Activated CD8-positive, alpha-beta memory T cell treated with anti-CD3 and anti-CD28 coated beads for 1 hour (primary cell): ENCODE measurements at places on chromosomes 2 and 18.

DNA sequence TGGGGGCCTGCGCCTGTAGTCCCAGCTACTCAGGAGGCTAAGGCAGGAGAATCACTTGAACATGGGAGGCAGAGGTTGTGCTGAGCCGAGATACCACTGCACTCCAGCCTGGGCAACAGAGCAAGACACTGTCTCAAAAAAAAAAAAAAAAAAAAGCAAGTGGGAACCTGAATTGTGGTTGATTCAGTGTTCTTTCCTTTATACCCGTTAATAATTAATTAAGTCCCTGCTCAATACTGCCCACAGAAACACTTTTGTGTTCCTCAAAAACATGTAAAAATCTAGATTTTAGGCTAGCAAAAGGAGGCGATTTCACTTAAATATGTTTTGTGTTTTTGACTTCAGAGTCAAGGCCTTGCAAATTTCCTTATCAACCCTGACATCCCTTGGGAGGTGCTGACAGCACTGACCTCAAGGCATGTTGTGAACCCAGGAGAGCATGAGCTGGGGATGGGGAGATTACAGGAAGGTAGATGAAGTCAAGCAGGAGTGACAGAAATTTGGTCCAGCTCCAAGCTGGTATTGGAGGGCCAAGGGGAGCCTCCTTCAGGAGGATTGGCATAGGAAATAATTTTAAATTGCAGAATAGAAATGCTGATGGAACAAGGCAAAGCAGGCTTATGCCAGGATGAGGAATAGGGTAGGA is 89.0 kb upstream of the PNPT1 start:
- no peak for DNase-seq

DNA sequence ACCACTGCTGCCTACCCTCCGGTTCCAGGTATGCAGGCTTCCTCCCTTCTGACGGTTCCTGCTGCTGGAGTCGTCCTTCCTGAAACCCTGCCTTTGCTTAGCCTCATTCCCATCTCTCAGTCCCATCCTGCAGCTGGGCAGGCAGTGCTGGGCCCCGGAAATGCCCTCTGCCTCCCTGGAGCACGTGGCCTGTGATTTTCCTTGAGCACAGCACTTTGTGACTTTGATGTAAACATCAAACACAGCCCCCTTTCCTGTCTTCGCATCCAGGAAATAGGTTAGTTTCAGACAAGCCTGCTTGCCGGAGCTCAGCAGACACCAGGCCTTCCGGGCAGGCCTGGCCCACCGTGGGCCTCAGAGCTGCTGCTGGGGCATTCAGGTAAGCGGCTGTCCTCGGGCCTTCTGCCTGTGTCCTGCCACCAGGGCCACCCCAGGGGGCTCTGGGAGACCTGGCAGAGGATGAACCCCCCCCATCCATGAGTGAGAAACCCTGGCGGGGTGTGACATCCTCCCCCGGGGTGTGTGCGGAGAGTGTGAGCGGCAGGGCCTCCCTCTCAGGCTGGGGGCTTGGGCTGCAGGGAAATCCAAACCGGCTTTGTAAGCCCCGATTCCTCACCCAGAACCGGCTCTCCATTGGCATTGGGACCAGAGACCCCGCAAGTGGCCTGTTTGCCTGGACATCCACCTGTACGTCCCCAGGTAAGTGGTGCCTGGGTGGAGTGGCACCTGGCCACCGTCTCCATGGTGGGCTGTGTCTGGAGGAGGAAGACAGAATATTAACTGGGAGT is at the start of gene ZAP70:
TSS of gene ZAP70 (plus strand) at position 281 of the 788 bp plus-strand sequence. CDS start 10,461 bp downstream, outside the sequence.
- no peak for DNase-seq

- no peak for DNase-seq
These were observed 1495.5 kb upstream of the ACVR2A start for GRCh38 chr2:146349334-146349733.

GRCh38 chr2:47798631-47799030 is 15.7 kb downstream of the MSH6 start:
- DNase-seq: no peak

DNA sequence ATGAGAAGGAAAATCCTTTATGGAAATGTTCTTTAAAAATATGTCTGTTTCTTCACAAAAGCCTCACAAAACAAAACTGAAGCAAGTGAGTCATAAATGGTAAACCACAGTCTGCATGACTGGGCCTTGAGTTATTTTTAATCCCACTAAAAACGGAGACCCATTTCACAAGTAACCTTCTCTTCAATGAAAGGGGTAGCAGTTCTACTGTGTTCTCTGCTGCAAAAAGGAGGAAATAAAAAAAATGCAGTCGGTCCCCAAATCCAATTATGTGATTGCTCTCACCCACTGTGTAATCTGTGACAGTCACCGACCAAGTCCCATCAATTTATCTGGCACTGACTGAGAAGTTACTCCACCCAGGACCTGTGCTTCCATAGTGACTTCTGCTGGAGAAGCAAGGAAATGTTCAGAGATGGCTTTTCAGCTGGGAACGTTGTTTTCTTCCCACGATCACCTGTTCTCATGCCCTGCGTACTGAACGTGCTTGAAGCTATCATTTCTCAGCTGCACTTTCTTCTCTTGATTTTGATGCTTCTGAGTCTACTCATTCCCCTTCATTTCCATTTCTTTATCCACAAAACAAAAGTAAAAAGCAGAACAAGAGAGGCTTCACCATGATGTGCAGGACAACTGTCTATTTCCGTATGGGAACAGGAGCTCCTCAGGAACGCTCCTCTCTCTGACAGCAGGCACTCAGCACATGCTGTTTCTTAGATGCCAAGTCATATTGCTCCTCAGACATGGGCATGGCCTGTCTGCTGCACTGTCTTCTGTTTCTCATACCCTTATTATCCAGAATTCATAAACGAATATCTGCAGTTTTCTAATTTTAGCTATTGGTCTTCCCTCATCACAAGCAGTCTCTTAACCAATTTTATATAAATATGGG is 80.0 kb upstream of the TMEM200C start:
- DNase-seq: no peak

- no peak for DNase-seq
These were observed 5.8 kb downstream of the DLX2 start for GRCh38 chr2:172096626-172097547.

DNA sequence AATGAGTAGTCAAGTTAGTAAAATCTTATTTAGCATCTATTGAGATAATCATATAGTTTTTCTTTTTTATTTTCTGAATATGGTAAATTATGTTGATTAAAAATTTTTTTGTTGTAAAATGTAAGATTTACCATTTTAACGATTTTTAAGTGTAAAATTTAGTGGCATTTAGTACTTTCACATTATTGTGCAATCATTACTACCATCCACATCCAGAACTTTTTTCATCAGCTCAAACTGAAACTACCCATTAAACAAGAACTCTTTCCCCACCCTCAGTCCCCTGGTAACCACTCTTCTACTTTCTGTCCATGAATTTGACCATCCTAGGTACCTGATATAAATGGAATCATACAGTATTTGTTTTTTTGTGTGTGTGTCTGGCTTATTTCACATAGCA is 11.1 kb downstream of the RAB3GAP1 start:
- no peak for DNase-seq

GRCh38 chr2:171598713-171599319 is 76.5 kb downstream of the CYBRD1 start:
- DNase-seq: no peak

DNA sequence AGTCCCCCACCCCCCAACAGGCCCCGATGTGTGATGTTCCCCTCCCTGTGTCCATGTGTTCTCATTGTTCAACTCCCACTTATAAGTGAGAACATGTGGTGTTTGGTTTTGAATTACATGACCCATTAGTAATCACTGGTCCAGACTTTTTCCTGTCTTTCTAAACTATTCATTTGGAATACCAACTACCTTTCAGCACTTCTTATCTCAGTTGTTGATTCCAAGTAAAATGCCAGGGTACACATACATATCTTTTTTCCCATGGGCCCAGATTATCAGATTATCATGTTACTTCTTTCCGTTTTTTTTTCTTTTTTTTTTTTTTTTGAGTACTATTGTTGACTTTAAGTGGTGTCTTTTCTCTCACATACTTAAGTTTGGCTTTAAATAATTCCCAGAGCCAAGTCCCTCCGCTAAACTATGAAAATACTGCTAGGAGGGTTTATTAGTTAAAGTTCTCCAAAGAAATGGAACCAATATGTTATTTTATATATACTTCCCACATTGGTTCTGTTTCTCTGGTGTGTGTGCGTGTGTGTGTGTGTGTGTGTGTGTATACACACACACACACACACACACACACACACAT is 389.3 kb downstream of the IRS1 start:
- DNase-seq: no peak

DNA sequence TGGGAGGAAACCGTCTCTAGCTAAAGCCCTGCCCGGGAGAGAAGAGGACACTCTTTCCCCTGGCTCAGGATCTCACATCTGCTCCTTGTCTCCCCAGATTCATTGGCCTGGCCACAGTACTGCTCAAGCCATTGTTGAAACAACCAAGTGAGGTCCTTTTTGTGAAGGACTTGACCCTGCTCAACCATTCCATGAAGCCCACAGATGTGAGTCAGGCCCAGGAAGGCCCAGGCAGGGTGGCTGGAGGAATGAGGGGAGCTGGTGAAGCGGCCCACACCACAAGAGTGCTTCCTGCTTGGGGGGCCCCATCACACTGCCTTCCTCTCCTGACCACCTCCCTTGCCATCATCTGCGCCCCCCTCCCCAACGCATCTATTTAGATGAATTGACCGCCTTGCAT is 5.1 kb downstream of the FER1L5 start:
- DNase-seq: no peak

GRCh38 chr18:56890632-56891031 is 239.5 kb downstream of the WDR7 start:
- no peak for DNase-seq

DNA sequence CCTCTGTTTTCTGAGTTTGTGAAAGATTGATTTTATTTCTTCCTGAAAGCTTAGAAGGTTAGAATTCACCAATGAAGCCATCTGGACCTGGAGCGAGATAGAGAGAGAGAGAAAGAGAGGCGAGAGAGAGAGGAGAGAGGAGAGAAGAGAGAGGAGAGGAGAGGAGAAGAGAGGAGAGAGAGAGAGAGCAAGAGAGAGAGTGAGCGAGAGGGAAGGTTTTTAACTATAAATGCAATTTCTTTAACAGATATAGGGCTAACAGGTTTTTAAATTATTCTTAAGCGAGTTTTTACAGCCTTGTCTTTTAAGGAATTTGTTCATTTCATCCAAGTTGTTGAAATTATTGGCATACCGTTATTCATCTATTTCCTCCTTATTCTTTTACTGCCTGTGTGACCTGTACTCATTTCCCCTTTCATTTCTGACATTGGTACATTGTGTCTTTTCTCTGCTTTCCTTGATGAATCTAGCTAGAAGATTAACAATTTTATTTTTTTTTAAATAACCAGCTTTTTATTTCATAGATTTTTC is 56.1 kb downstream of the BABAM2 start:
- no peak for DNase-seq

- DNase-seq: no peak
These were observed 97.4 kb downstream of the STK39 start for GRCh38 chr2:168149986-168150385.

GRCh38 chr2:238925816-238926521 is 78.1 kb downstream of the TWIST2 start:
- no peak for DNase-seq

DNA sequence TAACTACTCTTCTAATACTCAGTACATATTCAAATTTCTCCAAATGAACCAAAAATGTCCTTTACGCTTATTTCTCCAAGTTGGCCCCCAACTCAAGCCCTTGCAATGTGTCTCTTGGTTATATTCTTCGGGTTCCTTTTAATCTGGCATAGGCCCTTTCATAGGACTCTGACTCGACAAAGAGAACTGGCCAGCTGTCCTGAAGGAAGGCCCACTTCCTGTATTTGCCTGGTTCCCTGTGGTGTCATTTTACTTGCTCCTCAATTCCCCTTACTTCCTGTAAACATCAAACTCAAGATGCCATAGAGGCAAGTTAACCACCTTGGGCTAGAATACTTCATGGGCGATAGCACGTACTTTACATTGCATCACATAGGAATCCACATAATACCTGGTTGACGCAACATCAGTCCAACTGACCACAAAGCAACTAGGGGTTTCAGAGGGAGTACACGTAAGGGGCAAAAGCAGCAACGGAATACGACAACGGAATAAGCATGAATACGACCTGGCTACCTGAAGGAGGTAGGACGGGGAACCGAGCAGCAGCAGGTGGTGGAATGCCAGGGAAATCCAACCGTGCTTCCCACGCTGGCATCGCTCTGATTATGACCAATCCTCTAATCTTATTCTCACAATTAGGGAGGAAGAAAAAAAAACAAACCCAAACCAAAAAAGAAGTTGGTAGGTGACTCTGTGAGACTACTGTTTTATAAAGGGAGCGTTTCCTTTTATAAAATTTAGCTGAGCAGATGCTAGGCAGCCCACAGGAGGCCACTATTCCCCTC is 823 bp upstream of the GORASP2 start:
- no peak for DNase-seq

GRCh38 chr2:105330681-105331375 is 1.3 kb upstream of the TGFBRAP1 start:
- DNase-seq: no peak

DNA sequence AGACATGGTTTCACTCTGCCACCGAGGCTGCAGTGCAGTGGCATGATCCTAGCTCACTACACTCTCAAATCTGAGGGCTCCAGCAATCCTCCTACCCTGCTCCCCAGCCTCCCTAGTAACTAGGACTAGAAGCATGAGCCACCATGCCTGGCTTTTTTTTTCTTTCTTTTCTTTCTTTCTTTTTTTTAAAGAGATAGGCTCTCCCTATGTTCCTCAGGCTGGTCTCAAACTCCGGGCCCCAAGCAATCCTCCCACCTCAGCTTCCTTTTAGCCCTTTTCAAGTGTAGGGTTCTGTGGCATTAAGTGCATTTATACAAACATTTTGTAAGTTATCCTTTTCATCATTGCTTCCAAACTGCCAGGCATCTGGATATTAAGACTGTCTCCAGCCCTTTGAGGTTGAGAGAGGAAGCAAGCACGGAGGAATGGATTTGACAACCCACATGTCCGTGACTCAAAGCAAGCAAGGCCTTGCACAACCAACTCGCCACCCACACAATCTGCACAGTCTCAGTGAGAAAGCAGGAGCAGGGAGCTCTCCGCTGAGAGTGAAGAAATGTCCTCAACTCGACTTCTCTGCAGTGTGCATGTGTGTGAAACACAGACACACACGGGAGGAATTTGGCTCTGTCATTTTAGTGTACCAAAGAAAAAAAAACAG is 65.6 kb downstream of the ATP8B1 start:
- no peak for DNase-seq

DNA sequence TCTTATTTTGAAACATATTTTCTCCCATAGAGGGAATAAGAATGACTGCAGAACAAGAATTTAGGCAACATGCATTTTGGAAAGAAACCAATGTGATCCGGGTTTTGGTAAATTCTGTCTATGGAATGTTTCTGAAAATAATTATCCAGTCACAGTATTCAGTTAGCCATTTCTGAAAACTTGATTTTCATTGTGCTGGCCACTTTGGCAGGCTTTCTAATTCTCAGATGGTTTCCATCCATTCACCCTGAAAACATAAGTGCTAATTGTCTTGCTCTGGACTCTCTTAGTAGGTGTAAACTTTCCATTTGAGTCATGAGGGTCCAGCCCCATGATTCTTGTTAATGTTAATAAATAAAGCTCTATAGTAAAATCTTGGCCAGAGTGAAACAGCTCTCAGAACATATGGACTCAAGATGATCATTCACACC is 176.5 kb downstream of the RBM43 start:
- DNase-seq: no peak
